ENCODE measurements at places on chromosomes 12 and 14.

GRCh38 chr12:85273381-85274314 is 6.4 kb upstream of the ALX1 start:
- no peak for DNase-seq

GRCh38 chr12:92218394-92219077 is 72.9 kb upstream of the BTG1 start:
- no peak for DNase-seq

DNA sequence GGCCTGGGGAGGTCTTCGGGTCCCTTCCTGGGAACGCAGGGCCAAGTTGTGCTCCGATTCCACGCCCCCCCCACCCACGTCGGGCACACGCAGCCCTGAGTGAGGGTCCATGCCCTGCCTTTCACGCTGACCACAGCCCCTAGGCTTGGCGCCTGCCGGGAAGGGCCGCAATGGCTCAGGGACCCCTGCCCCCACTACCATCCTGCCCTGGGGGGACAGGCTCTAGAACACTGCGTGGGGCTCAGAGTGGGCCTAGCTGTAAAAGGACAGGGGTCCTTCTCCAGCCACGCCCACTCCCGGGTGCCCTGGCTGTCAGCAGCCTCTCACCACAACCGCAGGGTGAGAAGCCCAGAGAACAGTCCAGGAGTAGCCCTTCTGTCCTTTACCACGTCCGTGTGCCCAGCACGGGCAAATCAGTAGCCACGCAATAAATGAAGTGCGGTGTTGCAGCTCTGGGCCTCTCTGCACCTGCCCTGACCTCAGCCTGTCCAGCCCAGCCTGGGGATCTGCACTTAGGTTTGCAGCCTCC is 9.4 kb upstream of the GPR68 start:
- no peak for DNase-seq

- no peak for DNase-seq
Measured at GRCh38 chr12:130961921-130962451, 8.3 kb downstream of the ADGRD1 start.

- no peak for DNase-seq
Measured at GRCh38 chr12:119327471-119327870, 7.1 kb upstream of the CCDC60 start.

DNA sequence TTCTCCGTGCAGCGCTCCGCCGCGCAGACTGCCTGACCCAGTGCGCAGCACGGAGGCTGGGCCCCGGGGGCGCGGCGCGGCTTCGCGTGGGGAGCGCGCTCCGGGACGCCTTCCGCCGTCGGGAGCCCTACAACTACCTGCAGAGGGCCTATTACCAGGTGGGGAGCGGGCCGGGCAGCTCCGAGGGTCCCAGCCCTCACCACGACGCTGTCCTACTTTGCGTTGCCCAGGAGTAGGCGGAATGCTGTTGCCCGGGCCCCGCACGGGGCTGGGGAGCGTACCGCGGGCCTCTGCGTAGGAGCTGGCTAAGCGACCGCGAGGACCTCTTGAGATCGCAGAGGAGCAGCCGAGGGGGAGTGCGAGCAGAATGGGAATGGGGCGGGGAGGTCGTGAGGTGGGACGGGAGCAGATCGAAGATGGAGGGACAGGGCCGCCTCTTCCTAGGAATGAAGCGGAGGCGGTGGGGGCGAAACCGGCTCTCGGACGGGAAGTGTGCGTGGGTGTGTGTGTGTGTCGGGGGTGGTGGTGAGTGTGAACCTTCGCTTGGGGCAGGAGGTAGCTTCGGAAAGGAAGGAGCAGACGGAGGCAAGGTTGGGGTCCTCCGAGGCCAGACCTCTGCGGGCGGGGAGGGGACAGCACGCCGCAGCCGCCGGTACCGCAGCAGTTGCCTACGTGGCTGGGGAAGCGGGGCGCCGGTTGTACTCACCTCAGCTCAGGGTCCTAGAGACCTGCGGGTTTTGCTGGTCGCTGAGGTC is 751 bp downstream of the P3H3 start:
- no peak for DNase-seq

DNA sequence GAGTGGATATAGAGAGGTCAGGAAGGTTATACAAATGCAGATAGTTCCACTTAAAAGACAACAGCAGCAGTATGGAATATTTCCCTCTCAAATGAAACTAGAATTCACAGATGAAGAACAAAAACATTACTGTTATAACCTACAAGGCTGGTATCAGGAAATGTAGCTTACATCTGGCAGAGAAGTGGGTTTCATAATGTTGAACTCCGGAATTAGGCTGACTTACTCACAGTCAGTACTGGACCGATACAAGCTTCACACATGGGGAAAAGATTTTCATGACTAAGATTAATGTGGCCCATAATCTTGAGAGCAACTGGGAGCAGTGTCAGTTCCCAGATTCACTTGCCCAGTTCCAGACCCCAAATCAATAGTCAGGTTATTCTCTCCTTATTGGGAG is 353.9 kb downstream of the DUSP6 start:
- no peak for DNase-seq

DNA sequence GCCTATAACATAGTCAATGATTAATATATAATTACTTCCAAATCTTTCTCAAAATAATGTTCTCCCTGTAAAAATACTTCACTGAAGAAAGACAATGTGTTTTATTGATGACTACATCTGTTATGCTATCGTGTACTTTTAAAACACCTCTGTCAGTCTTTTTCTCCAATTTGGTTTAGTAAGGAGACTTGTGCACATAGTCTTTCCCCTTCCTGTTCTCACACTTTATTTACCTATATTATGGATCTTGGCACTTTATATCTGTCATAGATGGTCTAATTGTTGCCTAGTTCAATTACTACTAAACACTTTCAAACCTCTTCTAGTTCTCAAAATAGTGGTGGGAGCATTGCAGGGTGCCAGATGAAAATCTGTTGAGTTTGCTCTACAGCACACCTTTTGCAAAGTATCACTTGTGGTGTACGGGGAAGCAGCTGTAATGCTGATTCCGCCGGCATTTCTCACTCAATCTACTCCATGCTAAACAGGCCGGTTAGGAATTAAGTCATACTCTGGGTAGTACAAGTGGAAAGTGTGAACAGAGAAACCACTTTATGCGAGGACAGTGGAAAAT is 1.1 kb upstream of the INSM2 start:
- no peak for DNase-seq

DNA sequence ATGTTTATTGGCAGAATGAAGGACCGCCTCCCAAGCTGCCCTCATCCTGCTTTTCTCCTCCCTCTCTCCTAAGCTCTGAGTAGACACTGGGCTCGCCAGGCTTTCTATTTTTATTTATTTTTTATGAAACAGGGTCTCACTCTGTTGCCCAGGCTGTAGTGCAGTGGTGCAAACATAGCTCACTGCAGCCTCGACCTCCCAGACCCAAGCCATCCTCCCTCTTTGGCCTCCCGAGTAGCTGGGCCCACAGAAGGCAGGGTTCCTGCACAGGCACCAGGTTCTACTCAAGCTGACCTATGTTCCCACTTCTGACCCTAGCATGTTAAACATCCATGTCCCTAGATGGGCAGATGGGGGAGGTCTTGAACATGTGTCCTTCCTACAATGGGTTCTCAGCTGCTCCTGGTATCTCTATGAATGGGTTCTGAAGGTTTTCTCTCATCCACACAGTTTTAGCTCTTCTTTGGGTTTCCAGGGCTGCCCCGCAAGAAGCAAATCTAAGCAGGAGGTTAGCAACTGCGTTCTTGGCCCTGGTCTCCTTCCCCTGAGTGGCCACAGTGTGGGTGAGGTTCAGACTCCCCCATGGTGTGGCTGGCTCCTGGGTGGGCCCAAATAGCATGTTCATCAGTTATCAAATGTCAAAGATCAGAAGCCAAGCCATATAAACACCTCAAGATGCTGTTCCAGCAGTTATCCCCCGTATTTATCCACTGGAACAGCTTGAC is 167.3 kb downstream of the ZFP36L1 start:
- no peak for DNase-seq

DNA sequence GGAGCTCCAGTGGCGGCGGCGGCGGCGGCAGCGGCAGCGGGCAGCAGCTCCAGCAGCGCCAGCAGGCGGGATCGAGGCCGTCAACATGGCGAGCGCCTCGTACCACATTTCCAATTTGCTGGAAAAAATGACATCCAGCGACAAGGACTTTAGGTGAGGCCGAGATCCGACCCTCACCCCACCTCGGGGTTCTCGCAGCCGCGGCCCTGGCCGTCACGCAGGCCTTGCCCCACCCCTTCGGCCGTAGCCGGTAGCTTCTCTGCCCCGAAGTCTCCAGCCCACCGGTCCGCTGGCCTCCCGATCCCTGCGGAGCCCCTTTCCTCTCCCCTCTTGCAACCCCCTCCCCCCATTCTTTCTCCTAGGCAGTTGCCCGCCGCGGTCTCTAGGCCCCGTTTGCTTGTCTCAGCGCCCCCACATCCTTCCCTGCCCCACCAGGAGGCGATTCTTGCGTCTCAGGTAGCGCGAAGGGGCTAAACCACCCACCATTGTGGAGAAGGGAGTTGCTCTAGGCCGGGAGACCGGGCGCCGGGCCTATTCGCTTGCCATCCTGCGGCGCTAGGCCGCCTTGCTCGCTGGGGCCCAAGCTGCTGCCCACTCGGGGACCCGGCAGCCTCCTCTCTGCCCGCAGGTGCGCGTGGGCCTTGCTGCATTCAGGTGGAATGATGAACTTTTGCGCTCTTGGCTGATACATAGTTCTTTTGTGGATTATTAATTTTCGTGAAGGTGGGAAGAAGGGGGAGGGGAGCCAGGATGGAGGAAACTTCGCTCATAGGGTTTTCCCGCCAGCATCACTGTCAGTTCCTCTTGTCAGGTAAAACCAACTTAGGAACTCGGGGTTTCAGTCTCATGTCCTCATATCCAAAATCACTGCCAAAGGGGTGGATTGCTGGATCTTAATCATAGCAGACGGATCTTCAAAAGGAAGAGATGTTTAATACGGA is 745 bp downstream of the CAND1 start:
- DNase-seq, result peak; percentile 30

DNA sequence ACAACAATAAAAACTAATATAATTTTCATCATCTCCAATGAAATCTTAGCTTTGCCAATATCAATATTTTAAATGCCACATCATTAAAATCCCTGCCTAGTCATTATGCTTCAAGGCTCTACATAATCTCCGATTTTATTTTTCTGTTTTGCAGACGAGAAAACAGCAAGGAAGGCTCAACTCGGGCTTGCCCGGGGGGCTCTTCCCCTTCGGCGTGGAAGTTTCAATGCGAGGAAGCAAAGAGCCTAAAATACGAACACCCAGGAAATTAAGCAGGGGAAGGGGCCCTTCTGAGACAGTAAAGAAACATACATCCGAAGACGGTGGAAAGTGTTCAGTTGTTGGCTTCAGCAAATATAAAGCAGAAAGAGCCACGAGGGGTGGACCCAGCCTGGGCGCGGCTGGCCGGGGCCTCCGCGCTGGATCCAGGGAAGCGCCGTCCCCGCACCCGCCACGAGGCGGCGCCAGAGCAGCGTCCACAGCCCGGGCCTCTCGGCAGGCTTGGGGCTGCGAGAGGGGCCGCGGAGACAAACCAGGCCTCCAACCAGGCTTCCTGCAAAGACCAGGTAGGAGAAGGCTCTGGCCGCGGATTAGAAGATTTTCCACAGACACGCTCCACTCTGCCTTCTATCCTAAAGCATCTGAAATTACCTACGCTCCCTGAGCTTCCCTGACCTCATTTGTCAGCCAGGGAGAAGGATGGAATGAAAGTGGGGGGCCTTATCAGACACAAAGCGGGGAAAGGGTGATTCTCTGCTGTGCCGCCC is 77.2 kb downstream of the SERPINA3 start:
- no peak for DNase-seq

DNA sequence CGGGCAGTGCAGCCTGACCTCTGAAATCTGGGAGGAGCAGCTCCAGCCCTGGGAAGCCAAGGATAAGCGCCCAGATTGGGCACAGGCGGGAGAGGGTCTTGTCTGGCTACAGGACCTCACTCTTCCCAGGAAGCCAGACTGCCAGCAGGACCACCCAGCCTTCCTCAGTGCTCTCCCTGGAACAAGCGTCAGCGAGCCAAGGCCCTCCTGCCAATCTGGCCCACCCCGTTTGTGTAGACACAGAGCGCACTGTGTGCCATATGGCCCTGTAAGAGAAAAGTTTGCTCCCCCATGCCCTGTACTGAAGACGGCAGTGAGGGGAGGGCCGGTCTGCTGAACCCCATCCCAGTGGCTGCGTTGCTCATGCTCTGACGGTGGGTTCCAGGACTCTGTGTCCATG is 1.2 kb upstream of the C14orf180 start:
- DNase-seq, result no peak

GRCh38 chr14:61342932-61343331 is 21.6 kb downstream of the PRKCH start:
- DNase-seq, result no peak

- DNase-seq, result no peak
Measured at GRCh38 chr12:66636771-66637170, 42.1 kb downstream of the GRIP1 start.

GRCh38 chr12:91877456-91878235 is 268.0 kb downstream of the BTG1 start:
- no peak for DNase-seq

- no peak for DNase-seq
Measured at GRCh38 chr14:91324606-91325575, 80.4 kb upstream of the GPR68 start.

GRCh38 chr14:51630987-51631386 is 20.7 kb upstream of the FRMD6 start:
- DNase-seq, result no peak

DNA sequence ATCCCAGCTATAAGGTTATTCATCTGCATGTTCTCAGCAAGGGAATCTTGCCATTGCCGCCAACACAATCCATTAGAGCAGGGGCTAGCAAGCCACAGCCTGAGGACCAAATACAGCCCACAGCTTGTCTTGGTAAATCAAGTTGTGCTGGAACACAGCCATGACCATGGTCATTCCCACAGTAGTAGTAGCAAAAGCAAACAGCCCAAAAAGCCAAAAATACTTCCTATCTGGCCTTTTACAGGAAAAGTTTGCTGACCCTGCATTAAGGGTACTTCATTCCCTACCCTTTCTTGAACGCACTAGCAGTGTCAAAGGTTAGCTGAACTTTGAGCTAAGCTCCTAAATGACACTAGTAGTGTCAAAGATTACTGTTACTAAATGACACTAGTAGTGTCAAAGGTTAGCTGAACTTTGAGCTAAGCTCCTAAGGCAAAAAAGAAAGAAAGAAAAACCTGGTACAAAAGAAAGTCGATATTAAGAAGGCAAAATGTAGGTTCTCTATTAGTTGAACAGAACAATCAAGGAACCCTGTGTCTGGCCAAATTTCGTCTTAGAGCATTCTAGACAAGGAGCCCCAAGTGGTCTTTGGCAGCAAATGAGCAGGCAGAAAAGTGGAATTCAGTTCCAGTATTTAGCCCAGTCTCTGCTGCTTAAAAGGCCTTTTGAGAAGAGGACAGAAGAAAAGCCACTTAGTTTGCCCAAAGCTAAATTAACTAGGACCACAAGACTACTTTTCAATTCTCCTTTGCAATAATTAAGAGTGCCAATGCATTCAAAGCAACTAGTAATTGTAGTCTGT is 67.7 kb downstream of the NT5DC3 start:
- DNase-seq, result no peak

Data from T-helper 17 cell (primary cell).